ENCODE measurements at places on chromosomes 4 and X.
A peak's percentile ranks its signal among the peaks of the same experiment; 100 is the strongest.

DNA sequence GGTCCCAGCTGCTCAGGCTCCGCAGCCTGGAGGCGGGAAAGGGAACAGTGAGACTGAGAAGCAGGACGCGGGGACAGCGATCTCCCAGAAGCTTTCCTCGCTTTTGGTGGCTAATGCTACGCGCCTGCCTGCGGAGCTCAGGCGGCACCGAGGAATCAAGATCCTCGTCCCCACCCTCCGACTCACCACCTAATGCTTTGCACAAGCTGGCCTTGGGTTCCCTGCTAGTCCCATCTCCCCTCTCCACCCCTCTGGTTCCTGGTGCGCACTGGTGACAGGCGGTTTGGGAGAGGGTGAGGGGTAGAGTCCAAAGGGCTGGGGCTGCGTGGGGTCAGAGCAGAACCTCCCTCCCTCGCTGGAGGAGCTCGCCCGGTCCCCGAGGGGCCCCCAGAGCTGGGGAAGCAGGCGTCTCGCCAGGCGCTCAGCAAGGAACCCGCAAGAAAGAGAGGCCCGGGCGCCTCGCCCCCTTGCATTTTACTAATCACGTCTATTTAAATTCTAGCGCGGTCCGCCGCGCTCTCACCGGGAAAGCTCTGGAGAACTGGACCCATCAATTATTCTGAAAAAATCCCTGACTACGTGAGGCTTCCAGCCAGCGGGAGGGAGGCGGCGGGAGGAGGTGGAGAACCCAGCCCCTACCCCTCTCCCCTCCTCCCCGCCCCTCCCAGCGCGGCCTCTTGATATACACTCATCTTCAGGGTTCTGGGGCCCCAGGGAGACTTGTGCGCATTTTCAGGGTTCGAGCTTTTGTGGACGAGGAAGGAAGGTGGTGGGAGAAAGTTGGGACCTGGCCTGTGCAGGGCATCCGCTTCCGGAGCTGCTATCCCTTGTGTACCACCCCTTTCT, 9.1 kb downstream of the POU4F2 start:
- no peak for DNase-seq

DNA sequence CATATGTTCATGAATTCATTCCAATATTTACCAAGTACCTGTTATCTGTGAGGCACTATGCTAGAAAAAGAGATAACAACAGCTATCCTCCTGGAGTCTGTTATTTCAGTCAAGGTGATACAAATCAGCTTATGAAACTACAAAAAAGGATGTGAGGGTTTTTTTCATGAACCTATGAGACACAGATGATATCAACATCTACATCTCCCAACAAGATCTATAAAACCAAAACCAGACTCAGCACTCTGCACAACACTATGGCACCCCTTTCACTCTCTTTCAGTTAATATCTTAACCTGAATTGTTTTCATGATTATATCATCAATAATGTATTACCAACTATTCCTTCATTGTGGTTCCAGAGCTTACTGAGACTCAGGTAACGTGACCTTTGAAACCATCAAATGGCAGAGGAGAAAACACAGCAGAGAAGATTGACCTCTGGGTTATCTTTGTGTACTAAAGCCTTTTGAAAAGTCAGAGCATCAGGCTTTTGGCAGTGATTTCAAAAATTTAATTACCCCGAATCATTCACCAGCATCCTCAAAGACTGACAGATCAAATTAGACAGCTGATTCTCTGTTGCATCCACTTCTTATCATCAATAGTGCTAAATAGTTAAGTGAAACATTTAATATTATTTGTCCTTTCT, 244.6 kb upstream of the FTHL17 start:
- DNase-seq: no peak

DNA sequence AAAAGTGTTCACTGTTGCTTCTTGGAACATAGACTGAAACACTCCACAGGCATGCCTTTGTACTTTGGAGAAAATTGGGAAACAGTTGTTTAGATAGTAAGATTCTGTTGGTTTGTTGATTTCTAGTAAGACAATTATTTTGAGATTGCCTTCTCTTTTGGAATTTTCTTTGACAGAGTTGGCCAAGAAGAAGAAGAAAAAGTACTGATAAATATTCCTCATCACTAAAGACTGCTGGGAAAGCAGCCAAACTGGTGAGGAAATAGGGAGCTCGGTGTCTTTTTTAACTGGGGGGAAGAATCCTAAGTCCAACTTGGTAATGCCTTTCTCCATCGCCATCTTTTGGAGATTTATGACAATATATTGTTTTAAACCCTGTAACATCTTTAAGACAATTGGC, 370.7 kb downstream of the GPAT3 start:
- no peak for DNase-seq

- DNase-seq: no peak
Observed at GRCh38 chrX:34584781-34585180, 72.3 kb downstream of the TMEM47 start.

GRCh38 chr4:7323461-7323871, 111.3 kb downstream of the PSAPL1 start:
- no peak for DNase-seq

DNA sequence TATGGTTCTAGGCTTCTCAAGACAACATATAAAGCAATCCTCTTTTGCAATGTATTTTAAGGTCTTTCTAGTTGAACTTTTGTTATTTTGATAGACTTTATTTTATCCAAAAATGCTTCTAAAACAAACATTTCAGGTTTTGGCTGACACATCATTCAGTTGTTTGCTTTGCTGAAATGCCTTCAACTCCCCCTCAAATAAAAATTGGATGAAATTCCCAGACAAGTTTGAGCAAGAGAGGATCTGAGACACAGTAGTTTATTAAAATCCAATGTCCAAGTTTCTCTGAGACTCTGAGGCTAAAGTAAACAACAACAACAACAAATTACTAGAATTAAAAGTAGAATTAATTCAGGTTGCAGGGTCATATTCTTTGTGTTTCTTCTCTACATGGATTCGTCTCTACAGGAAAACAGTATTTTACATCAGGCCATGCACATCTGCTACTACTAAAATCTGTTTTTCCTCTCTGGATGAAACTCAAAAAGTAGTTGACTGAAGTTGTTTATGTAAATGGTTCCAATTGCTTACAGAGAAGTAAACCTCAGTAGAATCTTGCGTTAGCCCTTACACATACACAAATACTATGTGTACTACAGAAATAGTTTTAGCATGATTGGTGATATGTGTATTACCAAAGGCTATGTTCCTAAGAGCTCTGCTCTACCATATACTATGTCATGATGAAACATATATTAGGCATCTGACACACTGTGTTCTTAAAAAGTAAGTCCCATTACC, 64.9 kb downstream of the PRSS12 start:
- no peak for DNase-seq

GRCh38 chrX:57817302-57817701, 93.0 kb downstream of the ZXDA start:
- no peak for DNase-seq

- DNase-seq: no peak
Observed at GRCh38 chr4:58543465-58543864, 1433.3 kb upstream of the IGFBP7 start.

GRCh38 chrX:148513661-148514060, 13.2 kb downstream of the AFF2 start:
- DNase-seq: no peak

DNA sequence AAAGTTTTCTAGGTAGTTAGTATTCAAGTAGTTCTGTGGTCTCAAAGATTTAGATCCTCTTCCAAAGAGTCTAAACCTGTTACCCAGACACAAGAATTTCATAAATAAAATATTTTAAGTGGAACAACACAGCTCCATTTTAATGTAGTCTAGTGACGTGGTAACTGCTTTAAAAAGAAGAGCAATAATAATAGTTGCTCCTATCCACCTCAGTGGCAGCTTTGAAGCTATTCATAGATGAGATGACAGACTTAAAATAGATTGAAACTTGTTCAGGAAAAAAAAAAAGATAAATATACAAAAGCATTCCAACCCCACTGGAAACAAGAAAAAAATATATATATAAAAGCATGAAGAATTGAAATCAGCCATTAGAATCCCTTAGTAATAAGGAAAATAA, 14.6 kb downstream of the SCOC start:
- DNase-seq: no peak

DNA sequence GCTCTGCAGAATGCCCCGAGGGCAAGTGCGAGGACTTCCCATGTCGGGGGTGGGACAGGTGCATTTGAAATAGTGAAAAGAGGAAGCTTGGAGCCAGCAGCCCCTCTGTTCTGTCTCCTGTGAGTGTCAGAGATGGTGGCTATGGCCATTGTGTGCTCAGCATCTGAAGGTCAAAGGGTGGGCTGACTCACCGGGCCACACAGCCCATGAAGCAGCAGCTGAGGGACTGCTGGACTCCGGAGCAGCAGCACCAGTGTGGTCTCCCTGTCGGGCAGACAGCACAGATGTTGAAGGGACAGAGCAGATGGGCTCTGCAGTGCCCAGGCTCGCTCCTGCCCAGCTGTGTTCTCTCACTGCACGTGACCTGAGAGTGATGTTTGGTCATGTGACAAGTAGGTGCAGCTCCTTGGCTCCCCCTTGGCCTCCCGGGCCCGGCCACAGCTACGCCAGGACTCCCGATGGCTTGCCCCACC, 53.5 kb downstream of the TBC1D14 start:
- no peak for DNase-seq

DNA sequence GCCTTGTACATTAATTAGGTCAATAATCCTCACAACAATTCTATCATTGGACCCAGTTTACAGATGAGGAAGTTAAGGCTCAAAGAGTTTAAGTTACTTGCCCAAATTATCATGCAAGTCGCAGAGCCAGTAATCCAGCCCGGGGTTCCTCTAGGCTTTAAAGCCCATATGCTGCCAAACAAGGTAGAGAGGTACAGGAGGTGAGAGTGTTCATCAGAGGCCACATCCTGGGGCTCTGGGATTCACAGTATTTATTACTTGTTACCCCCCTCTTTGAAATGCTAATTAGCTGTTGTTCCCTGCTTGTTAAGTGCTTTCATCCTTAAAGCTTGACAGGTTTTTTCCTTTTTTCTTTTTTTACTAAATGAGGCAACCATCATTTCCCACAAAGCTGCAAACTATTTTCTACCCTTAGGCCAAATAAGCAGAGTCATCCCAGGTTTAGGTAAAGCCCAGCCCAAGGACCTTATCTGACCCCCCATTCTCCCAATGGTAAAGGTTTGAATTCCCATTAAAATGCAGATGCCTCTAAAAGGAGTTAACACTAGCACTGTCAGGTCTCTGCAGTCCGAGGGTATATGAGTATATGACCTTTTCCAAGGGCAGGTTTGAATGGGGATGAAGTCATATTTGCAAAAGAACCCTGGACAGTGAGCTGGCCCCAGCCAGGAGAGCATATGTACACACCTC, 150.3 kb downstream of the SOX3 start:
- no peak for DNase-seq

- peak; percentile 16 for DNase-seq
Observed at GRCh38 chrX:20060961-20061748, 55.6 kb downstream of the MAP7D2 start.
